ENCODE measurements at places on chromosomes 5 and 9.

- ATAC-seq = no peak
Observed at GRCh38 chr5:145830594-145830993, 4.5 kb downstream of the PRELID2 start.

- no peak for ATAC-seq
Observed at GRCh38 chr5:83374547-83374946, 97.0 kb upstream of the VCAN start.

DNA sequence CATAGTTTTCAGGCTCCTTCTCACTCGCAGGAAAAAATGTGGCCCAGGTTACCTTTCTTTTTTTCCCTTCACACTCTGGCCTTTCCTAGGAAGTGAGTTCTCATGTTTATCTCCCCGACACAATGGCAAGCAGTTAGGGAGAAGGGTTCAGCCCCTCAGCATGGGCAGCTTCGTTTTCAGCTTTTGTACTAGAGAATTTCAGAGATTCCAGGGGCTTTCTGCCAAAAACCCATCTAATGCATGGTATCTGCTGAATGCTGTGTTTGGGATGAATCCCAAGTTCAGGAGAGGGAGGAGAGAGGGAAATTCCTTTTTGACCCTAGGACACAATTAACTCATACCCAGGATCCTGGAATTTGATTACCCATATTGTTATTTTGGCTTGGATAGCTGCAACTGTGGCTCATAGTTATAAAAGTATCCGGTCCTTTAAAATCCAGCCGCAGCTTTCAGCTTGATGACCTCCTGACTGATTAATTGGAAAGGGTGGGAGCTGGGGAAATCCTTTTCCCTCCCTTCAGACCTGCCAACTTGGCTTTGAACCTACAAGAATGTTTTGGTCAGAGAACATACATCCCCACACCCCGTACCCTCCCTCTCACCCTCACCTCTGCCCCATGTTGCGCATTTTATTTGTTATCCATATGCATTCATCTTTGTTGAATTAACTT lies 78.4 kb downstream of the TMEM252 start:
- no peak for ATAC-seq

GRCh38 chr5:137181667-137182066 lies 317.5 kb downstream of the SPOCK1 start:
- no peak for ATAC-seq

DNA sequence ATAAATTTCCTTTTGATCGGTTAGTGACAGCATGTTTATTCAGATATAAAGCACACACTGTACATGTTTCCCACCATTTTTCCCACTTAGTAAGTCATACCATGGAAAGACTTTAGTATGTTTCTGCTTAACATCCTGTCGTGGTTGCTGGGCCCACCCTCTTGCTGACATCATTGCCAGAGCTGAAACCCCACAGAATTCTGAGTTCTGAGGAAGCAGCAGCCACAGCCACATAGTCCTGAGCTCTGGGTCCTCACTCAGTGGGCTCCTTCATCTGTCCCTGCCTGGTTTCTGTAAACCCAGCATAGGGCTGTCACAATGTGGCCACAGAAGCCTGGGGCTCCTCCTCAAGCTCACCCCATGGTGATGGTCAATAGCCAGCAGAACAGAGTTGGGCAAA lies 441.5 kb downstream of the ENC1 start:
- ATAC-seq = no peak

DNA sequence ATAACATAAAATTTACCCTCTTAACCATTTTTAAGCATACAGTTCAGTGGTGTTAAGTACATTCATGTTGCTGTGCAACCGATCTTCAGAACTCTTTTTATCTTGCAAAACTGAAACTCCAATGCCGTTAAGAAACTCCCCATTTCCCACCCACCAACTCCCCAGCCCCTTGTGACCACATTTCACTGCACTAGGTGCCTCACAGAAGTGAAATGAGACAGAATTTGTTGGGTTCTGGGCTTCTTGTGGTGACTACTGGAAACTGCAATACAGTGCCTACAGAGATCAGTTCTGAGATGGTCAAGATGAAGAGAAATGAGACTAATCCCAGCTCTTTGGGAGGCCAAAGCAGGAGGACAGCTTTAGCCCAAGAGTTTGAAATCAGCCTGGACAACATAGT lies 202.1 kb upstream of the SLC30A5 start:
- ATAC-seq = no peak

DNA sequence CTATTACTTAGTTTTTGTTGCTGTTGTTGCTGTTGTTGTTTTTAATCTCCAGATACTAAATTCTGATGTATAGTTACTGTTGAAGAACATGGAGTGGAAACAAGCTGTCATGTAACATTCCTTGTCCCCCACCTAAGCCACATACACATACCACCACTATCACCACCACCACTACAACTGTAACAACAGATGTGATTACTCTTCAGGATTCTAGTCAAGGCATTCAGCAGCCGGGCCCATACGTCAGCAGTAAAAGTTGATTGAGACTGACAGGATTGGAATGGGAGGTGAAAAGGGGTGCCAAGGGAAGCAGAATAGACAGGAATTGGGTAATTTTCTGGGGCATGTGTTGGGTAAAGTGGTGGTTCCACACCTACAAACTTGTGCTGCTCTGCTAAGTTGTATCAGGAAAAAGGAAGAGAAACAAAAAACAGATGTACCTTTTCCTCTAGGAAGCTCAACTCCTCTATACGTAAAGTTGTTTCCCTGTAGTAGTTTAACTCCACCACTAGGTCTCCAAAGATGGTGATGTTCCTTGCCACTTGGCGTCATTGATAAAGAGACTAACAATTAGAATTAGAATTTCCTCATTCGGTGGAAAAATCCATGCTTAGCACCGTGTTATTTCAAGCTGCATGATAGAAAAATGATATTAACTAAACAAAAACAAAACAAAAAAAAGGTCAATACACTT lies 138.6 kb downstream of the ARRDC3 start:
- ATAC-seq = no peak

- no peak for ATAC-seq
Observed at GRCh38 chr5:139454568-139455290, 7.8 kb downstream of the ECSCR start.
